H4 (cell line): ENCODE measurements at places on chromosomes 3 and 15.

GRCh38 chr3:133371676-133372075, 28.2 kb upstream of the BFSP2 start:
- no peak for DNase-seq

DNA sequence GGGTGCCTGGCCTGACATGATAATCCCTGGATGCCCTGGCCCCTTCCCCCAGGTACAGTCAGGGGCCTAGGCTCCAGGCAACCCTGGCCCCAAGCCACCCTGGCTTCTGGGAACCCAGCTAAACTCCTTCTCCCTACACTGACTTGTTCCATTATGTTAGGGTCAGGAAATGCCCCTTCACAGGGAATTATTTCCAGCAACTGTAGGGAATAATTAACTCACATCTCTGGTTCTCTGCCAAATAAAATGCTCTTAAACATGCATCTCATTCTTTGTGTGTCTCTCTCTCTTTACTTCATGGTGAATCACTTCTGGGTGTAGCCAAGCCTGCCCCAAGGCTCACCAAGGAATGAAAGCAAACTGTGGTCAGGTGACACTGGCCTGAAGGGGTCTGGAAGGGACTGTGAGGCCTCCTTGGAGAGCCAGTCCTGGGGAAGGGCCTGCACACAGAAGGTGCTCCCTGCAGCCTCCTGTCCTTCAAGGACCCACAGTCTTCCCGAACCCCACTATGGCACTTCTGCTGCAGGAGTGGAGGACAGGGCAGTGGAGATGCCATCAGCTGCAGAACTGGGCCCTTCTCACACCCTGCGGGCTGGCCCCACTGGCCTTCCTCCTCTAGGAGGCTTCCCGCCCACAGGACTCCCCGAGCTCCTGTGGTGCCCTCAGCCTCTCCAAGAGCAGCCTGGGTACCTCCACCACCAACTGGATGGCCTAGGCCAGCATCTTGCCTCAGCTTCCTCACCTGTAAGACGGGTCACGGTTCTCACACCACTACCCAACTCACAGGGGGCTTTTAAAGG, 17.6 kb downstream of the TKT start:
- peak; percentile 87 for DNase-seq

- DNase-seq = no peak
Measured at GRCh38 chr15:50747523-50747922, 18.0 kb downstream of the SPPL2A start.

GRCh38 chr15:39642011-39642640, 61.2 kb downstream of the THBS1 start:
- no peak for DNase-seq

DNA sequence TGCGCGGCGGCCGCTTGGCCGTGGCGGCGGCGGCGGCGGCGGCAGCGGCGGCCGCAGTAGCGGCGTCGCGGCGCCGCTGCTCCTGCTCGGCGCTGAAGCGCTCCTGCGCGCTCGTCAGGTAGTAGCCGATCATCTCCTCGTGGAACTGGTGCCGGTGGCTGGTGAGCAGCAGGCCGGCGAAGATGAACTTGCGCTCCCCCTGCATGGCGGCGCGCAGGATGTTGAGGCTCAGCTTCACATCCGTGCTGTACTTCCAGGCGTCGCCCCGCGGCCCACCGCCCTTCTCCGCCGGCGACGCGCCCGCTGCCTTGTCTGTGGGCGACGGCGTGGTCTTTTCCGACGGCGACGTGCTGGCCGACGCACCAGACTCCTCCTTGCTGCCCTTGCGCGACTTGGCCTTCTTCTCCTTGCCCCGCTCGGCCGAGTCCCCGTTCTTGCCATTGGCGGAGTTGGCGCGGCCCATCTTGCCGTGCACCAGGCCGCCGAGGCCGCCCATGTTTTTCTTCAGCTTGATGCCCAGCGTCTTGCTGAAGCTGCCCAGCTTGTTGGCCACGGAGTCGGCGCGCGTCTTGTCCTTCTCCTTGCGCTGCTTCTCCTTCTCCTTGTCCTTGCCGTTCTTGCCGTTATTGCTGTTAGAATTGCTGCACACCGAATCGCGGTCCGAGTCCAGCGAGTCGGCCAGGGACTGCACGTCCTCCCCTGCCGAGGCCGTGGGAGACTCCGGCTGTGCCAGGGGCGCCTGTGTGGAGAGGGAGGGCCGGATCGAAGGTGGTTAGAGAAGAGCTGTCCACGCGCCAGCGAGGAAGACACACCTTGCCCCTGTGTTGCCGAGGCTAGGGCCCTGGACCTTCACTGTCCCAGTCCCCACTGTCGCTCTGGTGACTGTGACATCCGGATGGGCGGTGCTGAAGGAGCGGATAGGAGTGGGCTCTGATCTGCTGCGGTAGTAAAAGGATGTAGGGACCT, 157.6 kb downstream of the KLF13 start:
- no peak for DNase-seq

GRCh38 chr3:131756405-131756804, 253.6 kb upstream of the MRPL3 start:
- DNase-seq = no peak

DNA sequence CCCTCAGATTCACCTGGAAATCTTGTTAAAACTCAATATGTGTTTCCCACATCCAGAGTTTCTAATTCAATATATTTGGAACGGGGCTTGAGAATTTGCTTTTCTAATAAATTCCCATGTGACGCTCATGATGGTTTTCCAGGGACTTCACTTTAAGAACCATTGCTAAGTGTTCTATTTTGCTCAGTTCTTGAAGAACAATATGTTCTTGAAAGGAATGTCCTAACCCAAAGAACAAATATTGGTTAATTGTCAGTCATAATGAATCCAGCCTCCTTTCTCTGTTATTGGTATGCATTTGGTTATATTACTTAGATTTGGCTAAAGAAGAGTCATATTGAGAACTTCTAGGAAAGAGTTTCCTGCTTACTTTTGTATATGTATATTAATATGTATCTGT, 4.4 kb upstream of the PLSCR2 start:
- no peak for DNase-seq

GRCh38 chr15:75761446-75762356, 49.1 kb upstream of the CSPG4 start:
- DNase-seq = no peak

DNA sequence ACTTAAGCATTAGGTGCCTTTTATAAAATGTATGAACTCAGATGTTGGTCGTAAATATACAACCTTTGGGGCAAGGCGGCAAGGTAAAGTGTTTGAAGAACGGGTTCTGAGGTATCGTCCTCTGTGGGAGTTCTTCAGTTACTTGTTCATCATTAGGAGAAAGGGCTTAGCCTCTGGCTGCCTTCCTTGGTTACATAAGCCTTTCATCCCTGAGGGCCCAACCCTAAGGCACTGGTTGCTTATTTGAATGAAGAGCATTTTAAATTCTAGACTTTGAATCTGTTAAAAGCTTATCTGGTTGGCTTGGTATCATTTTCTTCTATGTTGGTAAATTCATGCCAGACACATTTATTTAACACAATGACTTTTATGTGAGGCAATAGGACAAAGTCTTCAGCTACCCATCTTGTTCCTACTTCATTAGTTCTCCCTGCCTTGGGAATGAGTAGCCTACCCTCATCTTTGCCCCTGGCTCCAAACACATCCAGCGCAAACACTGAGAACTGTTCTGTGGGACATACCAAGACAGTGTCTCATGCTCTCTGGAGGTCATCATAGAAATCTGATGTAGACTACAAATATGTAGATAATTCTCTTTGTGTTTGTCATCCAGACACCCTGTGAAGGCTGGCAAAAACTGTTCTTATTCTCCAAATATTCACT, 12.4 kb upstream of the CCDC80 start:
- DNase-seq = no peak

DNA sequence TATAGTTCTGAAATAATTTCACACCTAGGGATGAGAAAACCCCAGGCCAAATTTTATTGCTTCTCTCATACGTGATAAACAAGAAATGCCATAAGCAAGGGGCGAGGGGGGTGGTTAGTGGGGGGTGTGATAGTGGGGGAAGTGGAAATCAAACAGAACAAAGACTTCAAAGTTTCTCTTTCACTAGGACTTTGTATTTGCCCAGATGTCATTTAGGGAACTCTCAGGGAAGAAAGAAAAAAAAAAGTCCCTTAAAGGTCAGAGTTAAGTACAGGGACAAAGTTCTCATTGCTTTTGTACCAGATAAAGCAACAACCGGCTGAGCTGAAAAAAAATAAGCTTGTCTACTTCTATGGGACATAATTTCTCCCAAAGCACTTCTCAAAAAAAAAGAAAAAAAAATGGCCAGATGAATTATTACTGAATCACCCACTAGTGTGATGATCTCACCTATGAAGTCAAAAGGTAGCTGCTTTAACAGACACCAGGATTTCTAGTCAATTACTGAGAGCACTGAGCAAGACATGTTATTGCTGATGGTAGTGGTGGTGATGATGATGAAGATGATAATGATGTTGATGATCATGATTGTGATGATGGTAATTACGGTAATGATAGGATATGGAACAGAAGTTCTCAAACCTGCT, 56.2 kb downstream of the FHIT start:
- DNase-seq = no peak

DNA sequence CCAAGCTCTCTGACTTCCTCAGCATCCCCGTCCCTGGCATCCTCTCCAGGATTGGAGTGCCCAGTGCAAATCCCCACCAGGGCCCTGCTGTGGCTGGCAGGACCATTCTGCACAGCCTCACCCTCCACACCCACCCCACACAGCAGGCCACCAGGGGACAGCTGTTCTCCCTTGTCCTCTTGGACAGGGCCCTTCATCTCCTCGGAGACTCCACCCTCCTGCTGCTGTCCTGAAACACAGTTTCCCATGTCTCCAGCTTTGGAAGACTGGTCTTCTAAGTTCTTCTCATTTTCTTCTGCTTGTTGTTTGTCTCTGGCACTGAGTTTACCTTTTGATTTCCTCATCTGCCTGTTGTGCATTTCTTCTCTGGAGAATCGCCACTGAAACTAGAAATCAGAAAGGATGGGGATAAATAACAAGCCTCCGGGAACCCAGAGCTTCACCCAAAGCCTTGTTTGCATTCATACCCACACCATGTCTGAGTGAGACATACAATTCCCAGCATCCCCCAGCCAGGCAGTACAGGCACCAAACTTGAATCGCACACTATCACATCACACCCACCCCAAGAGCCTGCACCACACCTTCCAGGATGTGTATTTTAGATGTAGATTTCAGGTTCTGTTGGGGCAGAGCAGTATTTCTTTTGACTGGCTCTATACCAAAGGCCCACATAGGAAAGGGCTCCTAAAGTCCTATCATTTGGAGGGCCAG, 52.0 kb downstream of the OXNAD1 start:
- no peak for DNase-seq

DNA sequence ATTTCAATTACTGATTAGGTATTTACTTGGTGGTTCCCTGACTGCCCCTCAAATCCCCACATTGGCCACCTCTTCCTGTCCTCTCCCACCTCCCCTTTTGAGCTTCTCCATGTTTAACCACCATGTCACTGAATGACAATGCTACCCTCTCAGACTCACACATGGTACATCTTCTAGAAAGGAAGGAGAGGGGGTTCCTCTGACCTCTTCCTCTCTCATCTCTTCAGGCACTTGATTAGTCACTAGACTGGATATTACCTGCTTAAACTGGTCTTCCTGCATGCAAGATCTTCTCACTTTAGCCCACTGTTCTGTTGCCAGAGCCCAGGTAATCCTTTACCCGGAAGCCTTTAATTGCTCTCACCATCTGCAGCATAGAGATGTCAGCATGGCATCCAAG, 64.9 kb downstream of the DIPK2A start:
- no peak for DNase-seq

DNA sequence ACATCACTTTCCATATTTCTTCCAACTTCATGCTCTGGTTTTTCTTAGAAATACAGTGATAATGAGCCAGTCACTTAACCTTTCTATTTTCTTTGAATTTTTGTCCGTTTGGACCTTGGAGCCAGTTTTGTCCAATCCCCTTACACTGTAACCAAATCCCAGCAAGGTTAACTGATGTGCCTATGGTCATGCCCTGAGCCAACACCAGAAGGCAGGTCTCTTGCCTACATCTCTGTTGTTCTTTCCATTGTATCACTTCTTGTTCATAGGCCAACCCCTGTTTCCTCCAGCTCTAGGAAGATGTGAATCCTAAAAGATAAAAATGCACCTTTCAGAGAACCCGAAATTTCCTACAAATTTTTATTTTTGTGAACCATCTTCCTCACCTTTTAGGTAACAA, 122.7 kb downstream of the CMSS1 start:
- no peak for DNase-seq

DNA sequence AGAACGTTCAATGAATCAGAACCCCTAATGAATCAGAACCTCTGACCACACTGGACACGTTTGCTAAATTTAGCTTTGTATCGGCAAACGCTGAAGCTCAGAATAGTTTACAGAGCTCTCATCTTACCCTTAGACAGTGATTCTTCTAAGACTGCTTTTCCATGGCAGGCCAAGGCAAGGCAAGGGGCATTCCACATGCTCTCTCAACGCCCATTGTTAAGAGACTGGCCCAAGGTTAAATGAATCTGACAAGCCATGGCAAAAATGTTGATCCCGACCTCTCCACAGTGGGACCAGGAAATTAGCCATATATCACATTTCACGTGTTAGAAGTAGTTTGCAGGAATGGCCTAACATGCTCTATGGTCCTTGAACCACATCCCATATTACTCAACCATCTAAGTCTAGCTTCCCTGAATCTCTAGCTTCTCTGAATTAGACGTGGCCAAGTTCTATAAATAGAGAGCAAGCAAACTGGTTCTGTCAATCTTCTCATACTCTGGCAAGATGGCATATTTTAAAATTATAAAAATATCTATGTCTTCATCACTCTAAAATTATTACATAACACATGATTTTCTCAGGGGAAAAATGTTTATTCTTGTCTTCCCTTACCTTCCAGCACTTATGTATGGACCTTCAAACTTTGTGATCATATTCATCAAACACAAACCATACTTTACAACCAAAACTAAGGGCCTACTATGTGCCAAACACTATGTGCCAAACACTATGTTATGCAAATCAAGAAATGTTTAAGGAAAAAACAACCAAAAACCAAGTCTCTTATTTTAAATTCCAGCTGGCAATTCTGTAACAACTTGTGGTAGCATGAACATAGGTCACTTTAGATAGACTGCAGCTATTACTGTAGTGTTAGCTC, 54.3 kb downstream of the AAGAB start:
- no peak for DNase-seq

GRCh38 chr15:70852501-70853317, 1.2 kb downstream of the LARP6 start:
- no peak for DNase-seq

GRCh38 chr15:88382482-88382983, 84.7 kb downstream of the MRPL46 start:
- DNase-seq = peak; percentile 52

DNA sequence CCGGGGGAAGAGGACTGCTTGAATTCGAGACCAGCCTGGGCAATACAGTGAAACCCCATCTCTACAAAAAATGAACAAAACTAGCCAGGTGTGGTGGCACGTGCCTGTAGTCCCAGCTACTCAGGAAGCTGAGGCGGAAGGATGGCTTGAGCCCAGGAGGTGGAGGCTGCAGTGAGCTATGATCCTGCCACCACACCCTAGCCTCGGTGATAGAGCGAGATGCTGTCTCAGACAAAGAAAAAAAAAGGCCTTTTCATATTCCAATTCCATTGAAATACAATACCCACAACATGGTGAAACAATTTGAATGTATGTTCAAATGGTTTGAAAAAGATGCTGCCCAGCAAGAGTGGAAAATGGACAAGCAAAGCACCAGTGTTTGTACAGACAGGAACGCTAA, 61.8 kb upstream of the ZNF148 start:
- no peak for DNase-seq

GRCh38 chr3:194738254-194739093, 52.8 kb downstream of the FAM43A start:
- DNase-seq = peak; percentile 85
